ENCODE measurements at places on chromosomes 6 and 20.

- no peak for DNase-seq
These were observed 246.0 kb downstream of the PHACTR1 start for GRCh38 chr6:12962529-12962928.

DNA sequence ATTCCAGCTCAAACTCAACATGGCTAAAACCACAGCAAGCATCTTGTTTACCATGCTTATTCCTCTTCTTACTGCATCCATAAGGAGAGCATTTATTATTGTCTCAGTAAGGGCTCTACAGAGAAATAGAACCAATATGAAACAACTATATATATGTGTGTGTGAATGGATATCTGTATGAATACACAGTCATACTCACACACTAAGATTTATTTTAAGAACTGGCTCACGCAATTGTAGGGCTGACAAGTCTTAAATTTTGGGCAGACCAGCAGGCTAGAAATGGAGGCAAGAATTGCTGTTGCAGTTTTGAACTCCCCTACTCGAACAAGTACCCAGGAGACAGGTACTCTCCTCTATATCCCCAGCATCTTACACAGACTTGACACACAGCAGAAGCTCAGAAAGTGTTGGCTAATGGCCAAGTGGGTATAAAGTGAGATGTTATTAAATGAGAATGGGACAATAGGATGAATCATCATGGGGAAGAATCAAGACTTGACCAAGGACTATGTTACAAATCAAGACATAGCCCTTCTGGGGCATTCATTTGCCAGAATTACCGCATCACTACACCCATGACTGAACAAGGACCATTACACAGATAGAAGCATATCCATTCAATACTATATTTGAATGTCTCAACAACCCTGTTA, 13.0 kb downstream of the ZHX3 start:
- DNase-seq = no peak

DNA sequence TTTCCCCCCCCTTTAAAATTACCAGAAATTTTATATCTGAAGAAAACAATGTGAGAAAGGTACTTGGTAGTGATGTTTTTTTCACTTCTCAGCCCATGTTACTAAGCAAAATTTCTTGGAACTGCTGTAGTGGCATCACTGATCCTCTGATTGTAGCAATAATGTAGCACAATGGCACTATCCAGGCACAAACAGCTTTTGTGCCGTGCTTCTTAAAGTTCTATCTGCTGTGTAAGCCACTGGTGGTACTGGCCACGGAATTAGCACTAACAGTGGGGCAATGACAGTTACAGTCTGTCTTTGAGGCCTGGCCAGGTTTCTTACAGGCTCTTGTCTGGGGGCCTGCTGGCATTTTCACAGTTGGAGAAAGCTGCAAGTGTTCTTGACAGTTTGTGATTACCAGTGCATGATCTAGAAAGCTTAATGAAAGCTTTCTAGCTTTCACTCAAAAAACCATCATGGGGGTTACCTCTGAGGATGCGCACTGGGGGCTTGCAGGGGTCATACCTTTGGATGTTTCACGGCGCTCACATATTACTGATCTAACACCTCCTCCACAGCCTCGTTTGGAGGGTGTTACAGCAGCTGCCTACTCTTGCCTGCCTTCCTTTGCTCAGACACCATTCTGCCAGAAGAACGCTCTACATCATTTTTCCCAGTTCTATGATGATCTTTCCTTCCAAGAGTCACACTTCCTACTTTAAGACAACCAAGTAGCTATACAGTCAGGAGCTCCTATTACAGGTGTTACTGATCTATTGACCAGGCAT, 58.4 kb upstream of the ARMH2 start:
- no peak for DNase-seq

- no peak for DNase-seq
These were observed 57.1 kb downstream of the RWDD2A start for GRCh38 chr6:83250235-83250634.

DNA sequence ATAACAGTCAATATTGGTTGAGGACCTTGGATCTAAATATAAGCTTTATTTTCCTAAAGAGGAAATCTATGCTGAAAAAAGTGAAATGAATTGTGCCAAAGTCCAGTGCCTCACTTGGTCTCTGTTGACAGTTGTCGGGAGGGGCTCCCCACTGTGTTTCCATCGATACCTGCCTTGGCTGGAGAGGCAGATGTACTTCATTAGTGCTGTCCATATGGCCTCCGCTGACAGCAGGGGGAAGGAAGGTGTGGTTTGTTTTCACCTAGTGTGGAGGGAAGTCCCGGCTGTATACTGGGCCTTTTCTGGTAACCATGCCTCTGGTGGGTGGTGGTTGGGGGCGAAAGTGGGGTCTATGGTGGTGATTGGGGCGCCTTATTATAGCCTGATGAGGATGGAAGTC, 42.7 kb downstream of the CD2AP start:
- no peak for DNase-seq

DNA sequence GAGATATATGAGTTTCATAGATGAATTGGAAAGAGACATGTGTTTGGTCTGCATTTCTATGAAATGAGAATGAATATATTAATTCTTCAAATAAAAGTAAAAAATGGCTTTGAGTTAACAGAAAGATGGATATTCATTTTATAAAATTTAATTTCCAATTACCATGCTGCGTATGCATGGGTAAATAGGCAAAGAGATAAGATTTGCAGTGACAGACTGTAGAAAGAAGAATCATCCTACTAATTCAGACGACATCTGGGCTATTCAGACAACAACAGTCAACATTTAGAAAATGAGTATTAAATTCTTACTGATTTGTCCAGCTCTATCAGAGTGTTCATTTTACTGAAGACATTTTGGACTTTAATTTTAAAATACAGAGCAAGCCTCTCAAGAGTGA, 602.2 kb upstream of the NRSN1 start:
- DNase-seq = no peak

Measured in NCI-H446 (cell line).